ENCODE measurements at places on chromosomes 7 and 10. TPM values are rescaled to one million over a fixed set of nuclear protein-coding genes. Genes with fewer than 3 reads are reported as not detected.

The ANXA8L1 gene
- not detected for total RNA-seq

GRCh38 chr10:17348501-17349349 lies 105.7 kb downstream of the ST8SIA6 start:
- DNase-seq, result peak; percentile 54

DNA sequence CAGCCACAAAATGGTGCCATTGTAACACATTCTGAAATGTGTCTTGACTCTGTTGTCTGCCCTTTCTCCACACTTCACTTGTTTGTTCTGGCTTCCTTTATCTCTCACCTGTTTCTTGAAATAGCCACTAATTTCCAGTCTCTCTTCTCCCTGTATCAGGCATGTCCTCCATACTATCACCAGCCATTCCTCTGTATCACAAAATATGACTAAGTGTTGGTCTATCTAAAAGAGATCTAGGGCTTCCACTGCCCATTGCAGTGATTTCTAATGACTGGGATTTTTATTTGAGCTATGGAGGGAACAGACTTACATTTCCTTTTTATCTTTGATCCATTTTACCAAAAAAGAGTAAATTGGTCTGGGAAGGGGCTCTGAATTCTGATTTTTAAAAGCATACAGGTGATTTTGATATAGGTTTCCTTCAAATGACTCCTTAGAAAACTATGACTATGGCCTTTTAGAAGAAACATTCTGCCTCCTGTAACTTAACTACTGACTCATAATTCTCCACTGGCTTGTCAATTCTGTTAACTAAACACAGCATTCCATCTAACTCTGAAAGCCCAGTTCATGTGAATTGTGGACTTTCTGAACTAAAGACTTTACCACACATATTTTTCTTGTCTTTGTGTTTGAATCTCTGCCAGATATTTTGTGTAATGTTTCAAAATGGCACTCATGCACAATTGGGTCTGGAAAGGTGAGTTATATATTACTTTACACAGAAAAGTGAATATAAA lies 1121.4 kb downstream of the XPNPEP1 start:
- no peak for DNase-seq

GRCh38 chr10:109978481-109978880 lies 29.3 kb upstream of the ADD3 start:
- peak; percentile 55 for DNase-seq

GRCh38 chr7:6442114-6442513 lies 5.6 kb downstream of the DAGLB start:
- DNase-seq, result no peak
